Activated T-helper 2 cell treated with anti-CD3 and anti-CD28 coated beads, Interferon-gamma antibody, Interleukin-2, Interleukin-4, amounts not matched to agents 10 μg/mL and 5 μg/mL and 100 μg/mL, durations not matched to agents 14 hours and 24 hours and 36 hours (primary cell): ENCODE measurements at places on chromosomes 2 and 18. TPM values are rescaled to one million over a fixed set of nuclear protein-coding genes. Genes with fewer than 3 reads are reported as not detected.

DNA sequence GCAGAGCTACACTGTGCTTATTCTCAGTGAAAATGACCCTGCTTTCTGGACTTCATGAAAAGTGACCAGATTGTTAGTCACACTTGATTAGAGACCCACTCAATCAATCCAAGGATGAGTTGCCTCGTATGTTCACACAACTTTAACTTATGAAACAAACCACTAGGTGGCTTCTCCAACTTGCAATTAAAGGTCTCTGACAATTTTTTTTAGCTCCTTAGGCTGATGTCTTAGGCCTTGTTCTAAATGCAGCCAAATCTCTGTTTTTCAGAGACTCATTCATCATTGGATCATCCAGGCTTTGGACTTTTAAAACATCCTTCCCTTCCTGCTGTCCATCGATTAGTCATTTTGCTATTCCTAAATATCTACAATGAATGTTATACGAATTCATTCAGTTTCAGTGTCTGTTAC is 63.4 kb downstream of the MREG start:
- no peak overlapping the region for H3K27ac ChIP-seq
- peaks cover 4% of the 10 kb centered on the region for H3K36me3 ChIP-seq
- DNase-seq: no peak
- peaks cover 9% of the 10 kb centered on the region for H3K4me1 ChIP-seq

GRCh38 chr2:128469203-128469602 is 150.5 kb upstream of the HS6ST1 start:
- no peak for DNase-seq
- no peak overlapping the region for H3K27ac ChIP-seq
- H3K4me1 ChIP-seq: peaks cover 20% of the 10 kb centered on the region
- H3K36me3 ChIP-seq: peaks cover 31% of the 10 kb centered on the region
- H3K4me3 ChIP-seq: no peak overlapping the region
- H3K27me3 ChIP-seq: no peaks in the 10 kb centered on the region

The HOXD10 gene
- not detected in 2 replicates for total RNA-seq

- peak overlapping the region; percentile 94 for H3K27ac ChIP-seq
- DNase-seq: no peak
- H3K27me3 ChIP-seq: no peaks in the 10 kb centered on the region
- peak overlapping the region; percentile 87 for H3K4me3 ChIP-seq
- peaks cover 24% of the 10 kb centered on the region for H3K4me1 ChIP-seq
Observed at GRCh38 chr2:68250652-68251186, 1.6 kb downstream of the PPP3R1 start.

GRCh38 chr2:20097889-20098714 is 46.7 kb upstream of the LAPTM4A start:
- DNase-seq: peak; percentile 46
- peaks cover 10% of the 10 kb centered on the region for H3K27me3 ChIP-seq
- H3K4me1 ChIP-seq: peaks cover 4% of the 10 kb centered on the region
- no peak overlapping the region for H3K4me3 ChIP-seq
- no peak overlapping the region for H3K27ac ChIP-seq
- H3K36me3 ChIP-seq: peaks cover 3% of the 10 kb centered on the region

DNA sequence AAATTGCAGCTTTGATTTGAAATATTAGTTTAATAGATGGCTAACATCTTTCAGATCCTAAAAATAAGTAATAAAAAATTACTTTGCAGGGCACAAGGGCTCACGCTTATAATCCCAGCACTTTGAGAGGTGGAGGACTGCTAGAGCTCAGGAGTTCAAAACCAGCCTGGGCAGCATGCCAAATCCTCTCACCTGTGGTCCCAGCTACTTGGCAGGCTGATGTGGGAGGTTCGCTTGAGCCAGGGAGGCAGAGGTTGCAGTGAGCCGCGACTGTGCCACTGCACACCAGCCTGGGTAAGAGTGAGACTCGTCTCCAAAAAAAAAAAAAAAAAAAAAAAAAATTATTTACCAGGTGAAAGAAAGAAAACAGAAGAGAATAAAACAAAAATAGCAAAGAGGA is 449.8 kb downstream of the NRXN1 start:
- H3K27me3 ChIP-seq: no peaks in the 10 kb centered on the region
- no peaks in the 10 kb centered on the region for H3K36me3 ChIP-seq
- no peak overlapping the region for H3K4me3 ChIP-seq
- no peak overlapping the region for H3K27ac ChIP-seq
- DNase-seq: no peak
